CMK (cell line): ENCODE measurements at places on chromosomes 1 and 21.

GRCh38 chr1:223363057-223363855 lies 720 bp downstream of the SUSD4 start:
- no peak for DNase-seq

GRCh38 chr21:38341546-38342012 lies 84.8 kb downstream of the KCNJ15 start:
- DNase-seq, result no peak

GRCh38 chr1:159175571-159175970 lies 4.2 kb downstream of the CADM3 start:
- no peak for DNase-seq

DNA sequence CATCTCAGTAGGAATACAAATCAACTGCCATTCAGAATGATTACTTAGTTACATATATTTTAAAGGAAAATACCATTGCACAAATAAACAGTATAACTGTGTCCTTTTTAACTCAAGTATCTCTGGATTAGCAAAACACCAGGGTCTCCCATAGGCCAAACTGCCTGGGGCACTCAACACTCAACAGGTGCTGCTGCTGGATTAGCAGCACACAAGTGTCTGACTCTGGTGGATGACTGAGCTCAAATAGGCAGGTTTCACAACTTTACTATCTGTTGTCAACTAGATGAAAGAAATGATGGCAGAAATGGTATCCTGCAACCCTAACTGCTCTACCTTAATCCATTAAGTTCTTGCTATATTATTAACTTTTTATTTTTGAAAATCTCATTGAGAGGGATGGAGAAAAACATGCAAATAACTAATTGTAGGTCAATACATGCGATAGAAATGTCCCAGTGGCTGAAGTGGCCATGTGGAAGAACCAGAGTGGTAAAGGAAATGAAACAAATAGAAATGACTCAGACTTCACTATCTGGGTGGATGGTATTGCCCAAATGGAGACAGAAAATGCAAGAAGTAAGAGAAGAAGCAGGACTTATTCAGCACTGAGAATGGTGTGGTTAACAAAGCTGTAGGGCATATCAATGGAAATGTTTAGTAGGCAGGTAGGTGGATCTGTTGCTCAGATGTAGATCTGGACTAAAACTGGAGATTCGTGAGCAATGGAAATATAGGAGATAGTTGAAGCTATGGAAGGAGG lies 90.8 kb upstream of the CCDC190 start:
- DNase-seq, result no peak

GRCh38 chr1:19009882-19010321 lies 53.4 kb upstream of the IFFO2 start:
- DNase-seq, result no peak

DNA sequence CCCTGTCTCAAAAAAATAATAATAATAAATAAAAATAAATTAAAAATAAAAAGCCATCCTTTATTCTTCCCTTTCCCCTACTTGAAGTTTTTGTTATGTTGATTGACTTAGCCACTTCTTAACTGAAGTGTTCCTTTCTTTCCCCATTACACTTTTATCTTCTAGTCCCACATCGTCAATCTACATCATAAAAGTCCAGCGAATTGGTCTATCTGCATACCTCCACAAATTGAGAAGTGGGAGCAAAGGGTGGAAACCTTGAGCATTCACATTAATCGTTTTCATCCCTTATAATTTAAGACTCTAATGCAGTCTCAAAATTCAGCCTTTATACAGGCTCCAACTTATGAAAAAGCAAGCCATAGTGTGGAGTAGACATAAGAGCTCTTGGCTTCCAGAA lies 6.5 kb upstream of the ZYG11A start:
- DNase-seq, result no peak

- no peak for DNase-seq
Observed at GRCh38 chr21:42973309-42973990, 912 bp upstream of the PKNOX1 start.

DNA sequence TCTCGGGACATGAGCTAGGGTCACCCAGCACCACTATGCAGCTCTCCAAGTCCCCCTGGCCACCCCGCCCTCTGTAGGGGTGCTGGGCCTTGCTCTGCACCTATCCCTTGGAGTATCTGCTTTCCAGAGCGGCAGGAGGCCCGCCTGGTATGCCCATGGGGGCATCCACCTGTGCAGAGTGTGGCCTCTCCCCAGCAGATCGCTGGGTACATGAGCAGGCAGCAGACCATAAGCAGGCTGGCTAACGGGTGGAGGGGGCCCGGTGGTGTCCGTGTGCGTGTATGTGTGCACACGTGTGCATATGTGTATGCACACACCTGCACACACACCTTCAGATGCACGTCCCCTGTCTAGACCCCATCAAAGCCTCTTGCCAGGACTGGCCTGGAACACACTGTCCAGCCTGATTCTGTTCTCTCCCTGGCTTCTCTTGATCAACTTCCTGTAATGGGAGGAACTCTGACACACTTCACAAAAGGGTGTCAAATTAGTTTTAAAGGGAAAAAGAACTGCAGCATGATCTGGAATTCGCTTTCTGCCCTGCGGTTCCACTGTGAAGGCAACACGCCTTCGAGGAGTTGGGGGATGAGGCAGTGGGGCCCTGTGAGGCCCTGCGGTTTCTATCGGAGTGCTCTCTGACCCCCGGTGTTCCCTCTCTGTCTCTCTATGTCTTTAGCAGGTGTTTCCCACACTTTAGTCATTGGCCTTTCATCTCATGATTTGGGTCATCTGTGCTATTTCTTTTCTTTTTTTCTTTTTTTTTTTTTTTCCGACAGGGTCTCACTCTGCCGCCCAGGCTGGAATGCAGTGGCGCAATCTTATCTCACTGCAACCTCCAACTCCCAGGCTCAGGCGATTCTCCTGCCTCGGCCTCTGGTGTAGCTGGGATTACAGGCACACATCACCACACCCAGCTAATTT lies 17.2 kb upstream of the NPHP4 start:
- DNase-seq, result no peak

GRCh38 chr21:42277593-42277992 lies 37.6 kb downstream of the TFF3 start:
- no peak for DNase-seq

DNA sequence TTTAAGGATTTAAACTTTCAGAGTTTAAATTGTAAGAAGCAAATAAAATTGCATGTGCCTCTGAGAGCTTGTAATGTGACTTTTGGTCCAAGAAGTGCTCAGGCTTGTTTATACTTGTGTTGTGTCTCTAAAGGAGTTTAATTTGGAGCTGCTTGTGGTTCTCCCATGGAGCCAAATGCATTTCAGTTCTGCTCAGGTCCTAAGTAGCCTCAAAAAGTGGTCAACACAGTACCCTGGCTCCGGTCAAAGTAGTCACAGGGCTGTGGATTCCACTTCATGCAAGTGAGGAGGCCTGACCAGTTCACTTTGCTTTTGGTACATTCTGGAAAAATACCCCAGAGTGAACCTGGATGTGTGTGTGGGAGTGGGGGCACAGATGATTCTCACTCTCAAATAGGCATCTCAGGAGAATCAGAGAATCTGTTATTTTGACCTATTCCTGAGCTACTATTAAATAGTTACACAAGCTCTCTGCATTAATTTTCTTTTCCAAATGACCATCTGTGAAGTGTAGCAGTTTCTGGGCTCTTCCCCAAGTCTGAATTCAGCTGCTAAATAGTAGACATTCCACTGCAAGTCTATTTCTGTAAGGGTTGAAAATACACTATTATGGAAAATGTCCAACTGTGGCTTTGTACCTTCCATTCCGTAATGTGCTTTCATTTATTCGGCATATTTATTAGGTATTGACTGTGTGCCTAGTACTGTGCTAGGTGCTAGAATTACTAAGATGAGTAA lies 31.7 kb upstream of the AGO1 start:
- no peak for DNase-seq

DNA sequence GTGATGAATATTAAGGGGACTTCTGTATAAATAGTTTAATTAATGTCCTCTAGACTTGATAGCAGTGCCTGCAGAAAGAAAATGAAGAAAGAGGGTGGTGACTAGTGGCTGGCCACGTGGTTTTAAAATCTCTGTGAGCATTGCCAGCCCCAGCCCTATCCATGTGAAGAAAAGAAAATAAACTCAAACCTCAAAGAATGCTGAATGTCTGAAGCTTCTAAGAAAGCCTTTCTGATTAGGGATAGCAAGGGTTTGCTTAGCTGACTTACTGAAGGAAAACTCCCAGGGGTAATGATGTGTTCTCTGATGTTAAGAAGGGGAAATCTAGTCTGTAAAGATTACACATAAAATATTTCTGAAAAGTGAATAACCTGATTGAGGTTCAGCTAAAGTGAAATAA lies 31.8 kb downstream of the ADGRL2 start:
- no peak for DNase-seq

DNA sequence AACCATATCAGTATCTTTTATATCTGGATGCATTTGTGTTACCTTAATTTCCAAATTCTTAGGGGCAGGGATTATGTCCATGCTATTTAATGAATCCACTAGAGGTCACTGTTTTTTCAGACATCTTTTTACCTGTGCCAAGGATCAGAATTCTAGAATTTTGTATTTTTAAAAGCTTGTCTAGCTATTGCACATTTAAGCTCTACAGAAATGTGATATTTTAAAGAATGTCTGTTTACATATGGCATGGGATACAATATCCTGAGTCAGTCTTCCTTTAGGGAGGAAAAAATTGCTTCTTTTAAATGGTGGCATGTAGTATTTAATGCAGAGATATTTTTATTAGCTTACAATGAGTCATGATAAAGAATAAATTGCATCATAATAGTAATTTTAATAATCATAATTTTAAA lies 11.3 kb downstream of the RPAP2 start:
- no peak for DNase-seq

DNA sequence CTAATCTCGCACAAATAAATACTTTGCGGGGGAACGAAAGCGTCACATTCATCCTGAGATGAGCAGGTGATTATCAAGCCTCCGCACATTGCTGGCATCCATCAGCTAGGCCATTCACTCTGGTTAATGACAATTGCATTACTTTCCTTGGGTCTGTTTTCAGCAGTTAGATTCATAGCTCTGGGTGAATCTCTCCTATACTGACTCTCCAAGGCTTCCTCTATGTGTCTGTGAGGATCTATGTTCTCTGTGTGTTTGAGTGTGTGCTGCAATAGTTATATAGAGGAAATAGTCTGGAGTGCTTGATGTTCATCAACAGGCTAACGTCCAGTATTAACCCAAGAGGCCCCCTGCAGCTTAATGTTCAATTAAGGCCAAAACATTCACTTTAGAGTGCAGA lies 133.0 kb upstream of the CTTNBP2NL start:
- DNase-seq, result no peak

GRCh38 chr1:48718705-48719104 lies 58.0 kb downstream of the BEND5 start:
- no peak for DNase-seq

GRCh38 chr21:29514652-29515247 lies 216.0 kb downstream of the BACH1 start:
- DNase-seq, result no peak

GRCh38 chr1:3337798-3338724 lies 116.4 kb upstream of the ARHGEF16 start:
- DNase-seq, result no peak

DNA sequence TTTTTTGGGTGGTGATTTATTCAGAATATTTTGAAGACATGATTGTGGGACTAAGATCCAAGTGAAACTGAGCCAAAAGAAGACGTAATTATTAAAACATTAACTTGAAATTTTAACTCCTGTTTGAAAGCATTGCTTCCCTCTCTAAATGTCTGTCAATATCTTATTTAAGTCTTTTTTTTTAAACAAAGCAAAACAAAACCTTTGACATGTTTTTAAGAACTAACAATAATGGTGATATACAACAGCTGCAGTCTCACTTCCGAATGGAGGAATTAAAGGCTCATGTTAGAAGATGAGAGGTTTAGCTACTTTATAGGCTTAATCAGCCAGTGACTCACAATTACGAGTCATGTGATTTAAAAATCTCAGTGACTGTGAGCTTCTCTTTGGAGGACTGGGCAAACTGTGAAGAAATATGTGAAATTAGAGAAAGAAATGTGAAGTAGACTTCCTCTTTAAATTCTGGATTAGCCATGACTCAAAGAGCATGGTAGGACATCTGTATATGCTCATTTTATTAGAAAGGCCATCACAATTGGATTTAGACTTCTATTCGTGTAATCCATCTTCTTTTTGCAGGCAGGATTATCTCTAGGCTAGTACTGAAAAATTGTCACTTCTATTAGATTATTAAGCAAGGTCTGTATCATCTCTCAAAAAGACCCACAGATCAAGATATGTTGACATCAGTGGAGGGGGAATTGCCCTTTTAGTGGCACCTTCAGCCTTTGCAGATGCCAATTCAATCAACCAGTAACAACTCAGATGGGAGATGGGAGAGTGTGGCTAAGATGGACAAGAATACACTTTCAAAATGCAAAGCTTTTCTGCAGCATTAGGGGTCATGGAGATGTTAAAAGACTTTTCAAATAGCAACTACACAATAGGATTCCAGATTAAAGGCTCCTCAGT lies 28.7 kb downstream of the KCNA3 start:
- DNase-seq, result no peak

- no peak for DNase-seq
Observed at GRCh38 chr1:169483500-169483966, 2.2 kb downstream of the SLC19A2 start.

DNA sequence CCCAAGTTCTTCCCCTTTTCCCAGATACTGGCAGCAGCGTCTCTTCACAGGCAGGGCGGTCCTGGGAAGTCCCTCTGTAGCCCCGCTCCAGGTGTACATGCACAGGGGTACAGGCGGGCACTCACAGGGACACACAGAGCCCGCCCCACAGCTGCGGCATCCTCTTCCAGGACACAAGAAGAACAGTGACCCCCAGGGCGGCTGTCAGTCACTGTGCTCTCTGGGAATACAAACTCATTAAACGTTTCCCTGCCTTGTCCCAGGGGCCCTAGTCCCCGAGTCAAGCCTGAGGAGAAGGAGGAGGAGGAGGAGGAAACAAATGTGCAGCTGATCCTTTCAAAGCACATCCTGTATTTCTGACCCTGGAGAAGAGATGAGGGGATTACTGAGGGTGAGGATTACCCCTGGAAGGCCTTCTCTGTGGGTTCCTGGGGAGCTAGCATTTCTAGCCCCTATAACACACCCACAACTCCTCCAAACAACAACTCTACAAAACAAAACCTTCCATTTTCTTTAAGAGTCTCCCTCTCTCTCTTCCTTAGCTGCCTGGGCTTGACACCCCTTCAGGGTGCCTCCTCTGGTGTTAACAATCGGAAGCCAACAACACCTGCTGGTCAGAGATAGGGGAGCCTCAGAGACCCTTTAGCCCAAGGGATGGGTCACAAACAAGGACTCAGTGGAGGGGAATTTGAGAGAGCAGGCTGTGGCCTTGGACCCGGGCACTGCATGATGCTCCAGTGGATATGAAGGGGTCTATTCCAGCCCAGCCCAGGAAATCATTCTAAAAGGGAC lies 28.4 kb upstream of the DMBX1 start:
- DNase-seq, result no peak

DNA sequence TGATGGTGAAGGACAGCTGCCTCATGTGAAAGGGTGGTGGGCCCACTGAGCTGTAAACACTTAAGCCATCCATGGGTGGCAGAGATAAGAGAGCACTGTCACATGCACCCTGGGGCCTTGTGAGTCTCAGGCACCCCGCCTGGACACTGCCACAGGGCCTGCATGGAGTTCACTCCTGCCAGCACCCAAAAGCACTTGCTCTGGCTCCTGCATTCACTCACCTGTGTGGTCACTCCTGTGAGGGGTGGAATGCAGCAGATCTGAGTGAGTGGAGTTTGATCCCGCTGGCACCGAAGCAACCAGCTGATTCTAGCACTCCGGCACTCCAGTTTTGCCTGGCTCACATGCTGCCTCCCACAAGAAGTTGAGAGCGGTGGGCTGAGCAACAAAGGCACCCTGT lies 1142.1 kb upstream of the PRMT6 start:
- DNase-seq, result no peak

GRCh38 chr1:91635763-91636162 lies 135.1 kb downstream of the CDC7 start:
- DNase-seq, result no peak

GRCh38 chr1:11341901-11342552 lies 69.0 kb downstream of the UBIAD1 start:
- no peak for DNase-seq
